ENCODE measurements at places on chromosomes 4 and X.

GRCh38 chr4:88535090-88535755, 11.6 kb upstream of the PYURF start:
- no peak for DNase-seq

DNA sequence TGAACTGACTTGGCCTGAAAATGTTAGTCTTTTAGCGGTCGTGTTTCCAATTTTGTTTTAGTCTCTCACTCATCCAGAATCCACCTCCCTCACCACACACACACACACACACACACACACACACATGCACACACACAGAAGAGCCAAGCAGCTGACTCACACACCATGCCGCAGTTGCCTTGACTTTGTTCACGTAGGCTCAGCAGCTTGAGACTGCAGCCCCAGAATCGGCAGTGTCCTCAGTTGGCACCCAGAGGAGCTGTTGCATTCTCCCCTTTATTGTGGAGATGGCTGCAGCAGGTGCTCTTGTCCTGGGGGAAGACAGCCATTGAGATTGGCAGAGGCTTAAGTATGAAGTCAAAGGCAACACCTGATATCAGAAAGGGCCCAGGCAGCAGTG, 20.9 kb upstream of the XPNPEP2 start:
- peak; percentile 75 for DNase-seq

DNA sequence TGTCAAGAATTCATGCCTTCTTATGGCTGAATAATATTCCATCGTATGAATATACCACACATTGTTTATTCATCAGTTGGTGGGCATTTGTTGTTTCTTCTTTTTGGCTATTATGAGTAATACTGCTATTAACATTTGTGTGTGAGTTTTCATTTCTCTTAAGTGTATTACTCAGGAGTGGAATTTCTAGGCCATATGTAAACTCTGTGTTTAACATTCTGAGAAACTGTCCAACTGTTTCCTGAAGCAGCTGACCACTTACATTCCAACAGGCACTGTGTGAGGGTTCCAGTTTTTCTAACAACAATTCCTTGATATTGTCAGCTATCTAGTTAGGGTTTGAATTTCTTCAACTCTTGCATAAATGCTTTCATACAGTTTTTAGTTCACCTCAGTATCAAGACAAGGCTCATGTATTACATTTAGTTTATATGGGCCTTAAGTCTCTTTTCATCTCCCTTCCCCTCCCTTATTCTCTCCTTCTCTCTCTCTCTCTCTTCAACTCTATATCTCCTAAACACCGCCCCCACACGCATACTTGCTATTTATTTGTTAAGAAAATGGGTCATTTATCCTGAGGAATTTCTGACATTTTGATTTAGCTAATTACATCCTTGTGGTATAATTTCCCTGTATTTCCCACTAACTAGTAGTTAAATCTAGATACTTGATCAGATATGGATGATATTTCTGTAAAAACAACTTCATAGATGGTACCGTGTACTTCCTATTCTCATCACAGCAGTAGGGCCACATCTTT, 77.4 kb downstream of the WDR19 start:
- peak; percentile 68 for DNase-seq

- no peak for DNase-seq
These were observed 61.7 kb downstream of the GPR82 start for GRCh38 chrX:41785685-41786084.

DNA sequence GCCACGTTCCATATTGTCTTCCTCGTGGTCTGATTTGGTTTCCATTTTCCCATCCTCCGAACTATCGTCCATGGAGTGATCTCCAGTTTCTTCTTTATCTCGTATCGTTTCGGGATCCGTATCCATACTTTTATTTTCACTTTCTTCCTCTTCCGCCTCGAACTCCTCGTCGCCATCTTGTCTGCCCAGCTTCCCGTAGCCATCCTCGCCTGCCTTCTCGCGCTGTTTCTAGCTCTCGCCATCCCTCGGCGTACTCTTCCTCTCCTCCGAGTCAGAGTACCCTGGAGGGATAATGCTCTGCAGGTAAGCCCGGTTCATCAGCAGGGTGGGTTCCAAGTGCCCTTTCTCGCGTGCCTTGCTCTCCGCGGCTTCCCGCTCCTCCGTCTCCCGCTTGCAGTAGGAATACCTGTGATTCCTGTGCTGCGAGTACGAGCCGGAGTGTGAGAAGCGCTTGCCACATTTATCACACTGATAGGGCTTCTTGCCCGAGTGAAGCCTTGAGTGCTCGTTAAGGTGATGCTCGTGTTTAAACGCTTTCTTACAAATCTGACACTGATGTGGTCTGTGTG, 134.5 kb upstream of the TAPT1 start:
- DNase-seq: no peak

- peak; percentile 71 for DNase-seq
These were observed 18.0 kb upstream of the TMSB4X start for GRCh38 chrX:12956704-12957534.

DNA sequence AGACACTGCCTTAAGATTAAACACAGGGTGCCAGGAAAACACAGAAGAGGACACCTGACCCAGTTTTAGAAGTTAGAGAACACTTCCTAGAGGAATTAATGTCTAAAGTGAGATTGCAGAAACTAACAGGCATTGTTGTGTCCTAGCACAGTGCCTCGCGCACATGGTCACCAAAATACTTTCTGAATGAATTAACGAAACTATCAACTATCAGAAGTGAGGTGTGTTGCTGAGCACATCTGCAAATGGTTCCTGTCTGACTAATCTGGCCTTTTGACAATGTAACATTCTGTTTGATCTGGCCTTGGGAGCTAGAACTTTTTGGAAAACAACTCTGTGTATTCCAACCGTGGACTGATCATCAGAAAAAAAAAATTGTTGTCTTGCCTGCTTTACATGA, 556.8 kb upstream of the LCORL start:
- DNase-seq: no peak

DNA sequence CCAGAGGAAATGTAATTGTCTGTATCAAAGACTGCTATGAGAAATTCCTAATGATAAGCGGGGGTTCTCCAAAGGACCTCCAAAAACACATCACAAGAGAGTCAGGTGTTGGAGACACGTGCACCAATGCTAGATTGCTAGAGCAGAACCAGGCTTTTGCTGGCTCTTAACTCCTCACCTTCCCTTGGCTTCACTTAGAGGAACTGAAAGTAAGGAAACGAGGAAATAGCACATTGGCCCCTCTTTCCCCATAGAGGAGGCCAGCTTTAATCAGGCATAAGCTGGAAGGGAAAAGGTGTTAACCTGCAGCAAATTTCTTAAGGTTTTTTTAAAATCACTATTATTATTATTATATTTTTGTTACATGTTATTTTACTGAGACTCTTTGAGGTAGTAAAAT, 13.6 kb downstream of the OTC start:
- no peak for DNase-seq

DNA sequence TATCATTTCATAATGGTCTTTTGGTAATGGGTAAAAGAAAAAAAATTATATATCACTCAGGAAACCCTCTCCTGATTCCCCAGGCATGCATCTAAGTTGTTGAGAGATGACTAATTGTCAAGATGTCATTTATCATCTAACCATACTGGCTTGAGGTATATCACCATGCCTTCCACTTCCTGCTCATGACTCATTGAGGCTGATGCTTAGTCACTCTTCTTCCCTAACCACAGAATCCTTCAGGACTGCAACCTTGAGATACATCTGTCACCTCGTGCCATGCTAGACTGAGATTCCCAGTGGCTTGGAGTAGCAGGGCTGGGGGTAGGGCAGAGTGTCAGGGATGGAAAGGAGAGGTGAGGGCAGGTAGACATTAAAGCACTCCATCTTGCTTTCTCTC, 782.5 kb upstream of the INTU start:
- peak; percentile 97 for DNase-seq

- peak; percentile 43 for DNase-seq
These were observed 287.2 kb downstream of the OPHN1 start for GRCh38 chrX:68146054-68146453.

DNA sequence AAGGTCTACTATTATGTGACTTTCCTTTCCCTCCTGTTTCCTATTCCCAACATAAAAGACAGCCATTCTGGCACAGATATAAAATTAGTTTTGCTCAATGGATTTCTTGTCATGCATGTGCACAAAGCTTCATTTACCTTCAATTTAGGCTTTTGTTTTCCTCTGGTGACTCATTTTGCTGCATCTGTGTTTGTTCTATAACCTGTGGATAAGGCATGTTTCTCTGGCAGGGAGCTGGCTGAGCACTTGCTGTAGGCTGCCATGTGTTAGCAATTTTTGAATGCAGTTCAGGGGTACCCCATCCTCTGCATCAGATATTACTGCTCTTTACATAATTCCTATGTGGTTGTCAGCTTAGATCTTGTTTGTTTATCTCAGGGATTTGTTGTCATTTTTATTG, 202.8 kb upstream of the GRID2 start:
- no peak for DNase-seq

DNA sequence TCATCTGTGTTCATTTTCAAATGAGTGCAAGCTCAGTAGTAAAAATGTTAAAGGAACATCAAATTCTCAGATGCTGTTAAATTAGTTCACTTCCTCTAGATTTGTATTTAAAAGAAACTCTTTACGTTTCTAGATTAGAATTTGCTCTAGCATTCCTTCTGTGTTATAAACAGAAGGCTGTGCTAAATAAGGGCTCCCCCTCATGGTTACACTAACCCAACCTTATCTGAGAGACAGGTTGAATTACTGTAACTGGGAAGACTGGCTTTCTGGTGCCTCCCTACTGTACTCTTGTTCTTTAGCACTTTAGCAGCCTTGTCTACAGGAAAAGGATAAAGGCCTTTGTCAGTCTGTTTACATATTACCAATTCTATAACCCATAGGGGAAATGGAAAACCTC, 56.8 kb downstream of the RXFP1 start:
- peak; percentile 4 for DNase-seq

DNA sequence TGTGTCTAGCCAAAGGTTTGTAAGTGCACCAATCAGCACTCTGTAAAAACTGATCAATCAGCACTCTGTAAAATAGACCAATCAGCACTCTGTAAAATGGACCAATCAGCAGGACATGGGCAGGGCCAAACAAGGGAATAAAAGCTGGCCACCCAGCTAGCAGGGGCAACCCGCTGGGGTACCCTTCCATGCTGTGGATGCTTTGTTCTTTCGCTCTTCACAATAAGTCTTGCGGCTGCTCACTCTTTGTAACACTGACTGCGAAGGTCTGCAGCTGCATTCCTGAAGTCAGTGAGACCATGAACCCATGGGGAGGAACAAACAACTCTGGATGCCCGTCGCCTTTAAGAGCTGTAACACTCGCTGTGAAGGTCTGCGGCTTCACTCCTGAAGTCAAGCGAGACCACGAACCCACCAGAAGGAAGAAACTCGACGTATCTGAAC, 14.3 kb downstream of the HNRNPDL start:
- no peak for DNase-seq

DNA sequence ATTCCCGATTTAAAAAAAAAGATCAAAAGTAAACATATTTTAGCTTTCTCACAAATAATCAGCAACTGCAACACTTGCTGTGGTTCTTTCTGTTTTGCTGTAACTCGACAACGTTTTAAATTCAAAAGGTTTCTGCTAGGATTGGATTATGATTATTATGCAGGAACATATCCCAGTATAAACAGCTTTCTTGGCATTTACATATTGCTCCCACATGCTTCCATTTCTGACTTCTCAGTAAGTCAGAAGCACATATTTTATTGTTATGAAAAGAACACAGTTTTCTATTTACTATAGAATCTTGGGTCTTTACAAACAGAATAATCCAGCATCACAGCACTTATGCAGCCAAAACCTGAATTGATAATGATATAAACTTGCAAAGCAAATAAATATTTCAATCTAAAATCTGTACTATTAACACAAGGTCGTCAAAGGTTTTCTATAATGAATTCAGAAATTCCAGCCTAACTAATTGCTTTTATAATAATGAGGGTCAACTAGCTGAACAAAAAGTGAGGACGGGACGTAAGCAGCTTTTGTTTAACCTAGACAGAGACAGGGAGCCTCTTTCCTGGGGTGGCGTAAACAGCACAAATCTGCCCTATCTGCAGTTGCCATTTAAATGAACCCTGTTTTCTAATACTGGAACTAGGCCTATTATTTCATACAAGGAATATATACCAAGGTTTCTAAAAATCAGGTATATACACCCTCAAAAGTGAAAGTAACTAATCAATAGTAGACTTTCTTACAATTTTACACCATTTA, 9.8 kb upstream of the PCDH18 start:
- DNase-seq: no peak

DNA sequence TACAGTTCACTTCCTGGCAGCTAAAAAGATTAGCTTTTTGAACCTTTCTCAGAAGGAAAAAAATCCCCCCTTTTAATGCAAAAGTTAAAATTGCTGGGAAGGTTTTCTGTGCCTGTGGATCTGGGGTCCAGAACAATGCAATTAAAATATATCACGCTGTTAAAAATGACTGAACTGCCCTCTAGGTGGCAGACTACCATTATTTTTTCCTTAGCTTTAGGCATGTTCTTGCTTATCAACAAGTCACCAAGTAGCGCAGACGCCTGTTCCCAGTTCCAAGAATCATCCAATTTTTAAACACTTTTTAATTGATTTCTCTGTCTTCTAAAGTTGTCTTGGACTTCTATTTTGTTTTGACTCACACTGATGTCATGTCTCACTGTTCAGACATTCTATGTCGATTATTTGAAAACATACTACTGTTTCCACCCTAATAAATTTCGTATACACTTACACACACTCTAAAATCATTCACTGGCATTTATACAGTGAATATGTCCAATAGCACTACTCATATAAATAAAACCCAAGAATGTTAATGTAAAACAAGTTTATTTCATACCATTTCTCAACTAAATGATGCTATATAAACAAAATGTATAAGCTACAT, 661.6 kb downstream of the RAPGEF2 start:
- peak; percentile 63 for DNase-seq

- DNase-seq: no peak
These were observed 37.4 kb downstream of the EDA2R start for GRCh38 chrX:66601522-66601921.

- no peak for DNase-seq
These were observed 27.8 kb downstream of the RP2 start for GRCh38 chrX:46864606-46865005.

DNA sequence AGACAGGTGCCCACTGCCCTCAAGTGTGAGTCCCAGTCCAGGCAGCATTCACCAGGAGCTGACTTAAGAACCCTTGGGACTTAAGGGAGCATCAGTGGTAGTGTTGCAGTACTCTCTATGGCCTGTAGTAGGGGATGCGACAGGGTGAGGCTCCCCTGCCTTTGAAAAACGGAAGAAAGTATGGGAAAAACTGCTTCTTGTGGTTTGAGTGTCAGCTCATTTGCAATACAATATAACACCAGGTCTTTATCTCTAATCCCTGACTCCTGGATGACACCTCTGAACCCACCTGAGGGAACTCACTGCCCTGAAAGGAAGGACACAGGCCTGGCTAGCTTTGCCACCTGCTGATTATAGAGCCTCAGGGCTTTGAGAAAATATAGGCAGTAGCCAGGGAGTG, 176.0 kb downstream of the SMARCA1 start:
- DNase-seq: no peak

GRCh38 chr4:147594578-147594977, 22.6 kb upstream of the TMEM184C start:
- no peak for DNase-seq

- DNase-seq: no peak
These were observed 456.7 kb downstream of the PCDH18 start for GRCh38 chr4:137075586-137075985.
